ENCODE measurements at places on chromosomes 5 and 9. TPM values are rescaled to one million over a fixed set of nuclear protein-coding genes. Genes with fewer than 3 reads are reported as not detected.

Gene ICE1
- total RNA-seq = 34.9 TPM

Gene WHRN
- 4.1 TPM for total RNA-seq

Gene MYOZ3
- 12.0 TPM for total RNA-seq

Gene MORN5
- total RNA-seq = 0.64 TPM

GRCh38 chr9:134057751-134058701 is 9.8 kb downstream of the BRD3 start:
- H3K27ac ChIP-seq = no peak overlapping the region
- H3K4me1 ChIP-seq = peaks cover 10% of the 10 kb centered on the region
- H3K4me3 ChIP-seq = no peak overlapping the region
- peaks cover 10% of the 10 kb centered on the region for H3K27me3 ChIP-seq
- peaks cover 3% of the 10 kb centered on the region for H3K36me3 ChIP-seq
- DNase-seq = no peak

- H3K4me1 ChIP-seq = peaks cover 18% of the 10 kb centered on the region
- no peak overlapping the region for H3K27ac ChIP-seq
- H3K4me3 ChIP-seq = no peak overlapping the region
- H3K27me3 ChIP-seq = peaks cover 4% of the 10 kb centered on the region
- DNase-seq = no peak
- no peaks in the 10 kb centered on the region for H3K36me3 ChIP-seq
Measured at GRCh38 chr9:136609838-136610311, 52.8 kb upstream of the EGFL7 start.
